IMR-90 (cell line): ENCODE measurements at places on chromosomes 6 and 20.
A peak's percentile ranks its signal among the peaks of the same experiment; 100 is the strongest.

GRCh38 chr20:15528391-15529111 lies 1044.7 kb downstream of the KIF16B start:
- no peak for DNase-seq

- no peak for DNase-seq
Measured at GRCh38 chr20:2385026-2385425, 4.3 kb downstream of the TGM6 start.

DNA sequence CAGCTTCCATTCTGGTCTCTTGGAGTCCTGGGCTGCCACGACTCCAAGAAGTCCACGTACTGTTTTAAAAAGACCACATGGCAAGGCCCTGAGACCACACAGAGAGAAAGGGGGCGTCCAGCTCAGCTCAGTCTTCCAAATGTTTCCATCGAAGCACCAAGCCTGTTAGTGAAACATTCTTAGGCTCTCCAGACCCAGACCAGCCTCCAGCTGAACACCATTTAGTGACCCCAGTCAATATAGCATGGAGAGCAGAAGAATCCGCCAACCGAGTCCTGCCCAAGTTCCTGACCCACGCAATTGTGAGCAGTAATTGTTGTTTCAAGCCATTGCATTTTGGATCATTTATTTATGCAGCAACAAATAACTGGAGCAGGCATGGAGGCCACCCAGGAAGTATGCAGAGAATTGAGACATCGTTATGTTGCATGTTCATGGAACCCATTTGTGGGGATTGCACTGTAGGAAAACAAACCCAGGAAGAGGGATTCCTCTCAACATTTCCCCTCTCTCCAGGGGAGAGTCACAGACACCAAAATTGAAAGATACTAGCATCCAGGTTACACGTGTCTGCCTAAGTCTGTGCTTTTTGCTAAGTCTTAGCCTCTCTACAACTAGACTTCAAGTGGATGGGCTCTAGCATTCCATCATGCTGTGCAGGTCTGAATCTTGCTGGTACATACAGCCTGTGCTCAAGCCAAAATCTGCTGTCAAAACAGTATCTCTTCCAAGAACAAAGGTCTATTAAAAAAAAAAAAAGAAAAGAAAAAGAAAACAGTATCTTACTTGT lies 42.7 kb downstream of the SNRNP48 start:
- no peak for DNase-seq

GRCh38 chr6:99613409-99613704 lies 6.7 kb downstream of the PRDM13 start:
- peak; percentile 18 for DNase-seq

- no peak for DNase-seq
Measured at GRCh38 chr20:52434041-52434425, 242.5 kb upstream of the ZFP64 start.

GRCh38 chr6:35745509-35745908 lies 8.7 kb downstream of the ARMC12 start:
- no peak for DNase-seq

DNA sequence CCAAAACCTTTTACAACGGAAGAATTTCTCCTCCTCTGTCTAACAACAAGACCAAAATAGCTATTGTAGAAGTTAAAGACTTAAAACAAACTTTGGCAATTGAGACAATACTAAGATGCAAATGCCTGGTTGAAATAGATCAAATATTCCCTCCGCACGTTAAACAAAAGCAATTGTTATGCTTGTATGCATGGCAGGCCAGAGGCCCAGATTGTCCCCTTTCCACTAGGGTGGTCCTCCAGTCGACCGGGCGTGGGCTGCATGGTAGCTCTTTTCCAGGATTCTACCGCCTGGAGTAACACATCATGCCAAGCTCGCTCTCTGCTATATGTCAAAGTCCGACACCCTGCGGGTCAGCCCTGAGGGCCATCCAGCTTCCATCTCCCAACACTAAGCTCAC lies 234.7 kb downstream of the RNGTT start:
- no peak for DNase-seq

GRCh38 chr6:138468320-138469015 lies 30.8 kb downstream of the NHSL1 start:
- DNase-seq: peak; percentile 73

DNA sequence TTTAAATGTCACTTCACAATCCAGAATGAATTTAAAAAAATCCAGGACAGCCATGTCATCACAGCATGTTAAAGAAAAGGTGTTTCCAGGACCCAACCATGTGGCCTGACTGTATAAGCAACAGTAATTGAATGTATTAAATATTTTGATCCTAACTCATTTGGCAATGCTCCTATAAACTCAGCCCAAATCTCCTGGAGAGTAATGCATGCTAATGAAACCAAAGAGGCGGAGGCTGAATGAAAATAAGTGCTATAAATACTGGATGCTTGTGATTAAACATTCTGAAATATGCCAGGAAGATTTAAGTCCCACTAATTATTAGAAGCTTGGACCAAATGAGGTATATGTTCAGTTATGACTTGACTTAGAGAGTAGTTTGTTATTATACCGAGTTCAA lies 486.8 kb downstream of the FRK start:
- DNase-seq: peak; percentile 15

DNA sequence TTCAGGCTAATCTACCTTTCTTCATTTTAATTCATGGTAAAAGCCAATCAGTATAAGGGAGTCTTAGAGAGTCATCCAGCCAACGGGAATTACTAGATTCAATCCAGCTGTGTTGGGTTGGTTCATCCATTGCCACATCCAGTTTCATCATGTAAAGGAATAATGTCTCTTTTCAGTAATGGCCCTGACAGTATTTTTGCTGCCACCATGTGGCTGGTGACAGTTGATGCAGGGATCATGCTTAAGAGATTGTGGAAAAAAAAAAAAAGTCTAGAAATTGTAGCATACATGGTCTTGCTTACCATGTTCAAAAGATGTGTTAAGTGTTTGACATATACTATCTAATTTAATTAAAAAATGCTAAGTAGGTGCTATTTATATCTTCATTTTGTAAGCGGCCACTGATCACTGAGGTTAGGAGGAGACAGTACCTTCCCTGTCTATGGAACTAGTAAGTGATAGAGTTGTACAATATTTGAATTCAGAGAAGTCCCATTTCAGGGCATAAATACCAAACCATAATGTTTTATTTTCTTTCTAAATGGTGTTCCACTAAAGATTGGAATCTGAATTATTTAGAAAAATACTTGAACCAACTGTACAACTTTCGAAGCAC lies 135.9 kb downstream of the KHDRBS2 start:
- peak; percentile 0 for DNase-seq

DNA sequence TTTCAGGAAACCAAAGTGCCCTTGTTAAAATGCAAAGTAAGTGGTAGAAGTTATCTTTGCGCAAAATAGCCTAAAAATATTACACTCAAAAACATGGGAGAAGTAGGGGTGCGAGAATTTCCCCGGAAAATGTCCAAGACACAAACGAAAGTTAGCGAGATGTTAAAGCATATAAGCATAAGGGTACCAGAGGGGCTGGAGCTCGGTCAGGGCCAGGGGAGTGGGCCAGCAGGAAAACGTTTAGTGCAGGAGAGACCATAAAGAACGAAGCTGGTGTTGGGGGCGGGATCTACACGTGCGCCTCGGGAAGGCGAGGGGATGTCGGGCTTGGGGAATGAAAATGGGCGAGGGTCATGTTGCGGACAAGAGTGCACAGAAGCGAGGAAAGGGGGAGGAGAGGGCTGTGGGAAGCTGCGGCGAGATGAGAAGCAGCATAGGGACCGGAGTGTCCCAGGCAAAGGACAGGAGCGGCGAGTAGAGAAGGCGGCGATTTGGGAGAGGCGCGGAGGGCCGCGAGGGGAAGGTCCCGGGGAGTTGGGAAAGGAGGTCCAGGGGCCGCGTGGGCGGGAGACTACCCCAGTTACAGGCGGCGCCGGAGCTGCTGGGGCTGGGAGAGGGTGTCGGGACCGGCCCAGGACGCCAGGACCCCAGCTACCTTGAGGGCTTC lies 600 bp downstream of the XPO5 start:
- DNase-seq: peak; percentile 9

DNA sequence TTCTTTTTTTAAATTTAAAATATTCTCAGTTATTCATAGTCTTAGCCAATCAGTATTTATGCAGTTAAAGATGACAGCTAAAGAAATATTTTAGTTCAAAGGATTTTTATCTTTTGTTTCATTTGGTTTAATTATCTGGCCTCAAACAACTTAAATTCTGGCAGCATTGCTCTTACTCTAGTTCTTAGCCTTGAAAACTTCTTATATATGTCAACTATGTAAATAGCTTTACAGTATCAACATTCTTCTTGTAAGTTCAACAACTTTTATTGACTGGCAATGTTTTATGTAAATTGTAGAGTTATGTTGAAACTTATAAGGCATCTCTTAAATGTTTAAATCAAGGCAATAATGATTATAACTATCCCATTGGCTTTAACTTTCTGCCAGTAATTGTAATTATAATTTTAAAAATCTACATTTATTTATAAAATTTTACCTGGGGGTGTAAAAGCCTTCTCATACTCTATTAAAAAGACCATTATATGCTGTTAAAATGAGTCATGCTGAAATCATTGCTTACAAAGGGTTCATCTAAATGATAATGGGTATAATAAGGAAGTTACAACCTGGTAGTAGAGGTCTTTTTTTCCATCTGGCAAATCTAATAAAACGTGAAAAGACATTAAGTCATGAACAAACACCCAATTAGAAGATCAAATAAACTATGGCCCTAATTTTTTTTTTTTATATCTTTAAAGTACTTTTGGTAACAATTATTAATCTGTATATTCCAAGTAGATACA lies 45.8 kb upstream of the FAM184A start:
- DNase-seq: no peak

DNA sequence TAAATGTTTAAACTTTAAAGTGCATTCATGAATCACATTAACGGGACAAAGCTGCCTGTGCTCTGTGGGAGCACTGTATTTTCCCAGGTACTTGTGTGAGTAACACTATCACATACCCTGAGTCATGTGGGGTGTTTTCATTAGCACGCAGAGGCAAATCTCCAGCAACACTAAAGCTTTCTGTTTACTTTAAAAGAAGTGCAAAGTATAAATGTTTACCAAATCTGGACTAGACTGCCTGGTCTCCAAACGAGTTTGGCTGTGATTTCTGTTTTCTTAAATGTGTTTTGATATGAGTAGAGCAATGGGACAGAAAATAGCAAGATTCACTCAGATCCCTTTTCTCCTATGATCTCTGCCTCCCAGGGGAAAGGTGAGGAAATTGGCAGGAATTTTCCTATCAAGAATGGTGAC lies 28.8 kb upstream of the RIPPLY2 start:
- DNase-seq: peak; percentile 12

DNA sequence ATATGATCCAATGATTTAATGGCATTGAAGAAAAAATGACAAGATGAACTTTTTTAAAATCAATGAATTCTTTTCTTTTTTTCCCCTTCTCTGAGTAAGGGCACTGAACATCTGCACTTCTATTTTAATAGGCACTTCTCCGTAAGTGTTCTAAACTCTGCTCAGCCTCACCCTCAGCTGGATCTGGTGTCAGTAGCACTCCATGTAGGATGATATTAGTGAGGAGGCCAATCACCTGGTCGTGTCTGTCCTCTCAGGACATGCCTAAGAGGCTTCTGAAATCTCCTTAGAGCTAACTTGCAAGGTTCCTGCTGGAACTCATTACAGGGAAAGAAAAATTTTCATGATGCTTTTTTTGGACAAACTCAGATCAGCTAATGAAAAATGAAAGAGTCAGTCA lies 148.6 kb upstream of the MLIP start:
- no peak for DNase-seq

DNA sequence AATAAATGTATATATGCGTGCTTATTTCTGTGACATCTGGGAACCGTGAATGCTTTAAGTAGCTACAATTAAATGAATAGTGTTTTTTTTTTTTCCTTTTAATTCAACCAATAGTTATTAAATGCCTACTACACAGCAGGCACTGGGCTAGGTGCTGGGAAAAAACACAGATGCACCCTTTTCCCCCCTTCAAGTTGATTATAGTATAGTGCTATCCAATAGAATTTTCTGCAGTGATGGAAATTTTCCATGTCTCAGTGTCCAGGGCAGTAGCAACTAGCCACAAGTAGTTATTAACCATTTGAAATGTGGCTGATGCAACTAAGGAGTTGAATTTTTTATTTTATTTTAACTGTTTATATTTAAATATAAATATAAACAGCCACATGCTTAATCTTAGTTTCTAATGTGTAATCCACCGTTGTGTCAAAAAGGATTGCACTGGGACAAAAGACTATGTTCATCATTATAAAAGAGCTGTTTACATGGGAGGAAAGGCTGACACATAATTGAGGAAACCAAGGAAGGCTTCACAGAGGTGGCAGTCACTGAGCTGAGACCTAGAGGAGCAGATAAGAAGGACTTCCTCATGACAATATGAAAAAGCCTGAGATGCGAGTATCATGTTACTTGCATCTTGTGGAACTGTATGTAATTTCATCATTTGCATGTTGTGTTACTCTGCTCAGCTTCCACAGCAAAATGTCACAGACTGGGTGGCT lies 261.2 kb upstream of the PLCB4 start:
- DNase-seq: no peak

- DNase-seq: peak; percentile 50
Measured at GRCh38 chr20:33602826-33603590, 59.1 kb upstream of the C20orf144 start.

DNA sequence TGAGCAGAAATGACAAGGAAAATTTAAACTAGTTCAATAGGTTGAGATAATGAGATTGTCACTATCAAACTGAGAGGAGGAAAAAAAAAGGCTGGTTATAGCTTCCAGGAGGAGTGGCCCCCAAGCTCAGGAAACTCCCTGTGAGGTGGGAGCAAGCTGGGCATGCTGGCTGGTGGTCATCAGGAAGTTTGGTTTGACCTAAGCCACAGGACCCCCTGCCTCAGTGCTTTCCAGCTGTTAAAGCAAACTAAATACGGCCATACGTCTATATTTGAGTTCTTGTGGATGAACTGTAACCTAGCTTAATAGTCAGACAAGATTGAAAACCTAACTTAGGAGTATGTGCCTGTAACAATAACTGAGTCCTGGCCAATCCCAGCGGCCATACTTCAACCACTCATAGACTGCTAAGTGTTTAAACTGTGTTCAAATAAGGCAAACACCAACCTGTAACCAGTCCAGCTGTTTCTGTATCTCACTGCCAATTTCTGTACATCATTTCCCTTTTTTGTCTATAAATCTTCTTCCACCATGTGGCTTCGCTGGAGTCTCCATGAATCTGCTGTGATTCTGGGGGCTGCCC lies 24.6 kb upstream of the ZBTB24 start:
- no peak for DNase-seq

DNA sequence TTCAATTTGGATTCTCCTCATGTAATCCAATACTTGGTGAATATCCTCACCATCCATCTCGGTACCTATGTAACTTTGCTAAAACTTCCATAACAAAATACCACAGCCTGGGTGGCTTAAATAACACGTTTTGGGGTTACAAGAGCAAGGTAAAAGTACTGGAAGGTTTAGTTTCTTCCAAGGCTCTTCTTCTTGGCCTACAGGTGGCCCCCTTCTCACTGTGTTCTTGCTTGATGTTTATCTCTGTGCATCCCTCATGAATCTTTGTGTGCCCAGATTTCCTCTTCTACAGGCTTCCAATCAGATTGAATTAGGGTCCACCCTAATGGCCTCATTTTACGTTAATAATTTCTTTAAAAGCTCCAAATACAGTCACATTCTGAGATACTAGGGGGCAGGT lies 163.3 kb upstream of the HCRTR2 start:
- DNase-seq: no peak

GRCh38 chr20:49751397-49751736 lies 37.7 kb upstream of the B4GALT5 start:
- no peak for DNase-seq

- no peak for DNase-seq
Measured at GRCh38 chr6:137816133-137816579, 50.9 kb upstream of the TNFAIP3 start.

- no peak for DNase-seq
Measured at GRCh38 chr6:75155631-75156030, 50.2 kb downstream of the COL12A1 start.
